ENCODE measurements at places on chromosomes 3 and 15.
A peak's percentile ranks its signal among the peaks of the same experiment; 100 is the strongest.

- no peak for DNase-seq
Observed at GRCh38 chr15:78315686-78316282, 16.4 kb upstream of the SKIC8 start.

DNA sequence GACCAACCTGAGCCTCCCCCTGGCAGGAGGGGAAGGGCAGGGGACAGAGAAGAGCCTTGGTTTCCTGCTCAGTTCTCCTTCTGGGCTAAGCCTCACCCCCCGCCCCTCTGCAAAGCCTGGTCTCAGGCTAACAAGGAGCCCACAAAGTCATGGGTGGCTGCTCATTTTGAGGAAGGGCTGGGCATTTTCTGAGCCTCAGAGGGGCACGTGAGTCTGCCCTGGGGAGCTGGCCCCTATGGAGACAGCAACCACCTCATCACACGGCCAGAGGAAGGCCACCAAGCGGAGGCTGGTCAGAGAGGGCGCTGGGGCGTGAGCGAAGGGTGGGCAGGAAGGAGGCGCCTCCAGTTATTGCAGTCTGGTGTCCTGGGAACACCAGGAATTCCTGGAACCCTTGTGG is 18.7 kb downstream of the ABTB1 start:
- no peak for DNase-seq

- DNase-seq = no peak
Observed at GRCh38 chr3:128557531-128558280, 64.7 kb upstream of the GATA2 start.

DNA sequence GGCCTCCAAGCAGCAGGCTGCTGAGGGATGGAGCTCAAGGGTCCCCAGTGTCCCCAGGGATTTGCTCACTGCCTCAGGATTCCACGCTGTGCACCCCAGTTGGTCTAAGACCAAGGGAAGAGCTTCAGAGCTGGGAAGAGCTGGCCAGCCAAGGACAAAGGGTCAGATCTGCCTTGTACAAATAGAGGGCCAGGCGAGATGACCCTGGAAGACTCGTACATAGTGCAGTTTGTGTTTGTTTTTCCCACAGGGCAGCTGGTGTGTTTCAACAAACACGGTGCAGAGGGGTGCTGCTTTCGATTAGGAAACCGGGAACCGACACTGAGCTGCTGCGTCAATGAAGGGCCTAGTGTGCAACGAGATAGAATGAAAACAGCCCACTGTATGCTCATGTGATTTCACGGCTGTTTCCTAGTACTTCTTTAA is 56.1 kb upstream of the TRPM1 start:
- no peak for DNase-seq

GRCh38 chr3:118990823-118991560 is 43.7 kb downstream of the IGSF11 start:
- no peak for DNase-seq

DNA sequence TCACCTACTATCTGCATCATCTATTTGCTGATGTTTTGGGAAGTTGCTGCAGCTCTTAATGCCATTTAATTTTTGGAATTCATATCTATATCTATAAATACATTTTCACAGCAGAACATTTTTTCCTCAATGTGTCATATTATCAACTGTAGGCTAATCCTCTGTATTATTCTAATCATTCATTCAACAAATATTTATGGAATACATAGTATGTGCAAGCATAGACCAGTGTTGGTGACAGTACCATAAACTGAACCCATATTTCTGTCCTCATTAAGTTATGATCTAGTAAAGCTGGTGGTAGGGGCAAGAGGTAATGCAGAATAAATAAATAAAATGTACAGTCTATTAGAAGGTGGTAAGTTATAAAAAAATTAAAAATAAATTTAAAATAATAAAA is 585.3 kb upstream of the BCHE start:
- no peak for DNase-seq

DNA sequence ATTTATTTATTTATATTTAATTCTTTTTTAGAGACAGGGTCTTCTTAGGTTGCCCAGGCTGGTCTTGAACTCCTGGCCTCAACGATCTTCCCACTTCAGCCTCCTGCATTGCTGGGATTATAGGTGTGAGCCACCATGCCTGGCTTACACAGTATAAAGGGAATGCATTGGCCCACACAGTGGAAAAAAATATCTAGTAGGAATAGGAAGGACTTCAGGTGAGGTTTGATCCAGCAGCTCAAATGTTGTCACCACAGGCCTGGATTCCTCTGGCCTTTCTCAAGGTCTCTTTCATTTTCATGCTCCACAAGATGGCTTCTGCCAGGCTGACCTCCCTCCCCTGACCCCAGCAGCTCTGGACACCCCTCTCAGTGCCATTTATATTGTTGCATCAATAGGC is 2.1 kb upstream of the SPTBN5 start:
- no peak for DNase-seq

DNA sequence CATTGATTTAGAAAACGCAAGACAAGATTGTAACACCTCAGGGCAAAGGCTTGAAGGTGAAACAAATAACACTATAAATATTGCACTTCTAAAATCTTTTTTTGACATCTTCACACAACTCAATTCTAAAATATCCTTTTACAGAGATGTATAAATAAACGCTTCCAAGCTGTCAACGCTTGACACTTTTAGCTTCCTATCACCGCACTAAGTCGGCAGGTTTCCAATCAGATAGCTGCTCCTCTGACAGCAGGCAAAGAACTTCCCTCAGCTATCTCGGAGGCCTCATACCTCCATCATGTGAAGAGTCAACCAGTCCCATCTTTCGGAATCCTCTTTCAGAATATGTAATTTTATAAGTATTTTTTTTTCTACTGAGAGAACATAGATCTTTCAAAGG is 71.0 kb downstream of the PCOLCE2 start:
- no peak for DNase-seq

- DNase-seq = no peak
Observed at GRCh38 chr15:98794748-98795147, 146.4 kb downstream of the IGF1R start.

GRCh38 chr3:111613294-111613693 is 18.1 kb upstream of the ZBED2 start:
- no peak for DNase-seq

- no peak for DNase-seq
Observed at GRCh38 chr3:71916747-71917369, 131.9 kb upstream of the PROK2 start.

DNA sequence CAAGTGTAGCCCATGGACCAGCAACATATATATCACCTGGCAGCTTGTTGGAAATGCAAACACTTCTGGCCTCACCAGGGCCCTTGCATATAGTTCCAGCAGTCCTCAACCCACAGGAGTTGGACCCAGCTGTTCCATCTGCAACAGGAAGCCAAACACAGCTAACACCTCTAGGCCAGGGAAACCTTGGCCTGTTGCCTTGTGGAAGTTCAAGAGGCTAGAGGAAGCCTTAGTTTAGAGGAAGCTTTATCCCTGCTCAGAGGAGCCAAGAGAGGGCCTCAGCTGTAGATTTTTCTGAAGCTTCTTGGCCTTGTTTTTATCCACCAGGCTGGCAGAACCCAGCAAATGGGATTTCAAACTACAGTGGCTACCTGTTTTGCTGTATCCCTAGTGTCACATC is 11.4 kb downstream of the FHIT start:
- no peak for DNase-seq

- DNase-seq = no peak
Observed at GRCh38 chr3:86996261-86996955, 5.5 kb upstream of the VGLL3 start.

DNA sequence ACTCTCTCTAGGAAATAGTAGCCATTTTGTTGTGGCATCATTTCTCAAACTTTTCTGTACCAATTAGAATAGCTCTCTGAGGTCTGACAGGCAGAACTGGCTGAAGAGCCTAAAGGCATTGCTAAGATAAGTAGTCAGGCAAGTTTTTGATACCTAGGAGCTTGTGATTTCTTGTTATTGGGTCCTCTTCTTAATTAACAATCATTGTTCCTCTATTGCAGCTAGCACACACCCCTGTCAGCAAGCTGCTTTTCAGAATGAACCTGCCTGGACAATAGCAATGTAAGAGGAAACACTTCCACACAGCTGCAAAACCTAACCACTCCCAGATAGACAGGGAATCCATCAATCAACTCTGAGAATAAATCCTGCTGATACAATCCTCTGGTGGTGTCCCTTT is 403.9 kb upstream of the TBL1XR1 start:
- no peak for DNase-seq

- DNase-seq = no peak
Observed at GRCh38 chr15:55827955-55828354, 85.0 kb upstream of the PRTG start.

DNA sequence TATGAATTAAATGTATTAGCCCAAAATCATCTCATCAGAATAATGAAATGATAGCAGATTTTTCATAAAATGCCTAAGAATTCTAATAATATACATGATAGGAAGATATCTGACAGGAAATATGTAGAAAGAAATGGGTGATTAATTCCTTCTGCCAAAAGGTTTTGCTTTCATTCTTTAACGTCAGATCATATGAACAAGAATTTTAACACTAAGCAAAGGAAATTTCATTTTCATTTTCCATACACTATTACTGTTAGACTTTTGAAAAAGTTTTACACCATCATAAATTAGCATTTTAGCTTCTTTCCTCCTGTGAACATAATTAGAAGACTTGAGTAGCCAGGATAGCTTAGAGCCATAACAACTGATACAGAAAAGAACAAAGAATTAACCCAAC is 1099.9 kb downstream of the NSUN3 start:
- no peak for DNase-seq

DNA sequence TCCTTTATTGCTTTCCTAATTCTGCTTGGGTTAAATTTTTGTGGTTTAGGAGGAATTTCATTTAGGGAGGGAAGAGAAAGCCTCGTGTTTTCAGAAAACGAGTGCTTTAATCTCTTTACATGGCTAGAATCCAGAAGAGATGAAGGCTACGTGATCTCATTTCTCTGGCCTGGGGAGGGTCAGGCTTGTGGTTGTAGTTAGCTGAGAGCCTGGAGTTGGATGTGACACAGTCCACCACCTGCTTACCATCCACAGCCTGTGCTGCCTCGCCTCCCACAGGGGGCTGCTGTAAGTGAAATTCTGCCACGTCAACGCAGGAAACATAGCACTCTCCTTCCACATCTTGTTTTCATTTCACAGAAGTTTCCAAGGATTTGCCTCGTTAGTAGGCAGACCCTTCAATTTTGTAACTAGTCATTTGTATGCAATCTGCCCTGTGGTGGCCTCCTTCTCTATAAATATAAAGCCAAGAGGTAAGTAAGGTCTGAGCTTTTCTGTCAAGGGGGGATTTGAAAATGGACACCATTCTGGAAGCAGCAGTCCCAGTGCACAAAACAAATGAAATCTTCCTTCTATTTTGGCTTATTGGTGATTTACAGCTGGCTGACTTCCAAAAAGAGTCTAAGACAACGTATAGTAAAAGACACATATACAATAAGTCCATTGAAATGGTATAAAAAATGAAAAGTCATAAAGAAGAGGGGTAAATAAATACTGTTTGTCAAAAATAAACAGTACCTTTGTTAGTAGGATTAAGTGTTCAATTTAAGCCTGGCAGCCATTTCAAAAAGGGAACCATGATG is 3.4 kb downstream of the GXYLT2 start:
- DNase-seq = no peak

GRCh38 chr15:78063970-78064385 is 13.5 kb downstream of the TBC1D2B start:
- DNase-seq = no peak

DNA sequence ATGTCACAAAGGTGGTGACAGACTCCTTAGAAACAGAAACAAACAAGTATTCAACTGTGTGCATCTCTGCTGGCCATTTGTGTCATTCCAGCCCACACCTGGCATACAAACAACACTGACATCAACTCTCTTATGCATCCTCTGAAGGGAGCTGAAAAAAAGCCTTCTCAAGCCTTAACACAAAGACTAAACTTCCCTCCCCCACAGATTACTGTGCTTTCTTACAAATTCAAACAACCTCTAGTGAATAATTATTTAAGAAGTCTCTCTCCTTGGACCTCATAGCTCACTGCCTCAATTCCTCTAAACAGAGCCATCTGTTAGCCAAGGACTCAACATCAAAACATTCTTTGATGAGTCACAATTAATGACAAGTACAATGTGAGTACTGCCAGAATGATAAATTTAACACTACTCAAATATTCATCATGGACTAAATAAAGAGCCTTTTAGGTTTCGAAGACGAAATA is 132.1 kb downstream of the WDR76 start:
- no peak for DNase-seq

DNA sequence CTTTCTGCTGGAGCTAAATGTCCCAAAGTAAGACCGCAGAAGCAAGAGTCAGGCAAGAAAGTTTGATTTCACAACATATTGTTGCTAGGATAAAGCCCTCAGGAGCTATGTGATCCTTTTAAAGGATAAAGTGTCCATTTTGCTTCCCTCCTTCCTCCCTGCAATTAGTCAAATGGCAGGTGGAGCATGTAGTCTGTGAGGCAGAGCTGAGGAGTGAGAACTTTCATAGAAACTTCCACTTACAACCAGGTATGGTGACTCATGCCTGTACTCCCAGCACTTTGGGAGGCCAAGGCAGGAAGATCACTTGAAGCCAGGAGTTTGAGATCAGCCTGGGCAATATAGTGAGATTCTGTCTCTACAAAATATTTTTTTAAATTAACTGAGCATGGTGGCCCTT is 25.2 kb upstream of the RHCG start:
- DNase-seq = no peak

DNA sequence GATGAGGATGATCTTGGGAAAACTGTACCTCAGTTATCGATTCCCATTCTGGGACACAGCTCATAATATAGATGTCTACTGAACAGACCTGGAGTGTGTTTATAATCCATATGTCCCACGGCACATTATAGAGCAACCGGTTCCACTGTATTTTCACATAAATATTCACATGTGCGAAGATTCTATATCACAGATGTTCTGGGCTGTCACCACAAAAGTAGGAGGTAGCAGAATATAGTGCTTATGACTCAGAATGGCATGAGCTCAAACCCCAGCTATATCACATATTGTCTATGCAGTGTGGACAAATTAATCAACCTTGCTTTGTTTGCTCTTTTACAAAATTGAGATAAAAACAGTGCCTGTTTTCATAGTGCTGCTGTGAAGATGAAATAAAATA is 640.3 kb upstream of the ADAMTS9 start:
- no peak for DNase-seq

GRCh38 chr3:4986782-4987537 is 7.7 kb downstream of the BHLHE40 start:
- peak; percentile 42 for DNase-seq

DNA sequence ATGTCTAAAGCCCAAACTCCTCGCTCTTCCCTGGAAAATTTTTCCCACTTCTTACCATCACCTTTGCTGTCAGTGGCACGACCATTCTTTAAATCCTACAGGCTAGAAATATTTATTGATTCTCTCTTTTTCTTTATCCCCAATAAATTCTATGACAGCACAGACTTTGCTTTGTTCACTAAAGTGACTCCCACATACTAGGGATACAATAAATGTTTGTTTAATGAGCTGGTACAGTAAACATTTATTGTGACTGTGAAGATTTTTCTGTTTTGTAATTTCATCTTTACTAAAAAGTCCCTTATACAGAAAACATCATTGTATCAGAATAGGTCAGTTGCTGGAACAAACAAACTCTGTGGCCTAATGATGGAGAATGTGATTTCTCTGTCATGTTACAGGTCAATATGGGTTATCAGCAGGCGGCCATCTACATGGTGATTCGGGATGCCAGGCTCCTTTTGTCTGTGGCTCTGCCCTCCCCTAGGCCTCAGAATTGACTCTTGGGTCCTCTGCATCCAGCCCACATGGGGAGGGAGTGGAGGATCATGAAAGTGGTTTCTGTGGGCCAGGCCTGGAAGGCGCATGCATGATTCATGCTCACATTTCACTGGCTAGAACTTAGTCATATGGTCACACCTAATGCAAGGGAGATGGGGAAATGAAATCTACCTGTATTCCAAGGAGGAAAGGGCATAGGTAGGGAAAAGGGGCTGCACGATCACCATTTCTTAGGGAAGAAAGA is 22.7 kb upstream of the KNG1 start:
- DNase-seq = no peak

GRCh38 chr15:69523010-69524001 is 70.7 kb downstream of the RPLP1 start:
- DNase-seq = peak; percentile 42
